ENCODE measurements at places on chromosomes 3 and 15.

DNA sequence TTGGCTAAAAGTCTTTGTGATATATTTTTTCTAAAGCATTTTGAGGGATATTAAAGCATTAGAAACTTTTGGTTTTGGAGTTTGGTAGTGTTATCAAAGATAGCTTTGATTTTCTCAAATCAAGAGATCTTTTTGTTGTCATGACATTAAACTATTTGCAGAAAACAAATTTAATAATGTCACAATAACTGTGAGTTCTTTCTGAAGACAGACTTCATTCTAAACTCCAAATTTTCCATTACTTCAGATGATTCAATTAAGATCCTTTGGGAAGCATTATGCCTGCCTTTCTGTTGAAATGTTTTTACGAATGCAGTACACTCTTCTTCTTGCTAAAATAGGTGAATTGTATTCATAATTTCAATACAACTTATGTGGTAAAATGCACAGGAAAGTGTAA lies 145.4 kb downstream of the ALCAM start:
- DNase-seq, result no peak

DNA sequence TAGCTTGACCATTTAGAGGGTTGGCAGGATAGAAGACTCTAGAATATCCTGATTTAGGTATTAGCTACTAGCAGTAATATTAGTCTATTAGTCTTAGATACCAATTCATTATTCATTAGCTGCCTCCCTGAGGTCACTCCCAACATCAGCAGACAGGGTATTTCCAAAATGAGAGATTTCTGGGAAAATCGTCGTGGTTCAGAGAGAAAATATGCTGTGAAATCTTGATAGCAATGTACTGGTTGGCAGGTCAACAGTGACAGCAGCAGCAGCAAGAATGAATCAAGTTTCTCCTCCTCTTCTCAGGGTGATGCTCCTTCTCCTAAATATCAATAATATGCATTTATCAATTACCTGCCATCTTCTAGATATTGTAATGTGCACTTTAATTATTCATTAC lies 41.3 kb upstream of the ROBO1 start:
- no peak for DNase-seq

DNA sequence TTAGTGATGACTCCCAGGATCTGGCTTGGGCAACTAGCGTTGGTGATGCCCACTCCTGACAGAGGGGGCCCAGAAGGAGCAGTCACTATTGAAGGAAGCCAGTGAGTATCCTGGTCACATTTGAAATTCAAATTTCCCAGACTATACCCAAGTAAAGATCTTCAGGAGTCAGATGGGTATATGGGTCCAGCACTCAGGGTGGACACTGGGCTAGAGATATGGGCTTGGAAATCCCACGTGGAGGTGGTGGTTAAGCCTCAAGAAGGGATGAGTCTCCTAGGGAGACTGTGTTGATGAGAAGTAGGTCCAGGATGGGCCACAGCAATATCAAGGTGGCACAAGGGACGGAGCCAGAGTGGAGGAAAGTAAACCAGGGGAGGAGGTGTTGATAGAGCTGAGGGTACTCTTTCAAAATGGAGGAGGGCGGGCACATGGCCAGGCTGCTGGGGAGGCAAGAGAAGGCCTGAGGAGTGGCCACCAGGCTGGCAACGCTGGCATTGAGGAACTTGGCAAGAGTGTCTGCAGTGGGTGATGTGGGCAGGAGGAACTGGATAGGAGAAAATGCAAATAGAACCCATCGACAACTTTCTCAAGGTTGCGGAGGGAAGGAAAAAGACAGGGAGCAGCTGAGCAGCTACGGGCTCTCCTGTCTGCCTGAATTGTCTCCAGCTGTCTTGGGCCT lies 3.7 kb upstream of the SLCO2A1 start:
- no peak for DNase-seq

DNA sequence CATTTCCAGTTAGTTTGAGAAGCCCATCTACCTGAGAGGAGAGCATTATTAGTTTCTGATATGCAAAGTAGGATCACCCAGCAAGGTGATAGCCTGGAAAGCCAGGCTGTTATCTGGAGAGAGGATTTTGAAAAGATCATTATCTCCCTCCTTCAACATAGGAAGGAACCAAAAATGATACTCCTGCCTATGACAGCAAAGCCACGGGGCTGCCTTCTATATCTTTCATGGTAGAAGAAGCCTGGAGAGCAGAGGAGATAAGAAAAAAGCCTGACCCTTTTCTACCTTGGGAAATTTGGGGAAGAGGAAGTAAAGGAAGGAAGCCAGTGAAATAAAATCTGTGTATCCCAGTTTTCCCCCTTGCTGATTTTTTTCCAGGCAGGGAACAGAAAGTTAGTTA lies 205.5 kb downstream of the MFSD1 start:
- no peak for DNase-seq
